NCI-H2107 (cell line): ENCODE measurements at places on chromosomes 3 and 15.

DNA sequence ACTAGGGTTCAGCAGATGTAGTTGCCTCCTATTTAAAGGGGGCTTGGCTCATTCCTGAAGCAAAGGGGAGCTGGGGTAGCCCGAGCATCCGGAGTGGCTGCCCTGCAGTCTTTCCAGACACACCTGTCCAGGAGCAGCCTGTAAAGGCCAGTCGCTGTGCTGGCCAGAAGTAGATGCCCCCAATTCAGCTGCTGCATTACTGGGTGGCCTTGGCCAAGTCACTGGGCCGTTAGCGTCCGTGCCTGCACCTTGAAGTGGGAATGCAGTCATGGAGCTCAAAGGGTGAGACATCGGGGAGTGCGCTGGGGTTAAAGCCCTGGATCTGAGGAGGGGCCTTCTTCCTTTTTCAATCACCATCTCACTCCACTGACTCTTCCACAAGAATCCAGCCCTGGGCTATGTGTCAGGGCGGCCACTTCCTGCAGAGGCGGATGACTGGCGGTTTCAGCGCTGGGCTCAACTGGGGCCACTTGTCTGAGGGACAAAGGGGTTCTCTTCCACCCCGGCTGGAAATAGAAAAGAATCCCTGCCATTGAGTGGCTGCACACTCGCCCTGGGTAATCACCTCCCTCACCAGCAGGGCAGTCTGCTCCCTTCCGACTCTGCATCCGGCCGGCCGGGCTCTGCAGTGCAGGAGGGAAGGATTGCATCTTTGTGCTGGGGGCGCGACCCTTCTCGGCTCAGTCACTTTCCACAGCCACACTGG is 11.8 kb downstream of the ALDH1A3 start:
- no peak for DNase-seq

DNA sequence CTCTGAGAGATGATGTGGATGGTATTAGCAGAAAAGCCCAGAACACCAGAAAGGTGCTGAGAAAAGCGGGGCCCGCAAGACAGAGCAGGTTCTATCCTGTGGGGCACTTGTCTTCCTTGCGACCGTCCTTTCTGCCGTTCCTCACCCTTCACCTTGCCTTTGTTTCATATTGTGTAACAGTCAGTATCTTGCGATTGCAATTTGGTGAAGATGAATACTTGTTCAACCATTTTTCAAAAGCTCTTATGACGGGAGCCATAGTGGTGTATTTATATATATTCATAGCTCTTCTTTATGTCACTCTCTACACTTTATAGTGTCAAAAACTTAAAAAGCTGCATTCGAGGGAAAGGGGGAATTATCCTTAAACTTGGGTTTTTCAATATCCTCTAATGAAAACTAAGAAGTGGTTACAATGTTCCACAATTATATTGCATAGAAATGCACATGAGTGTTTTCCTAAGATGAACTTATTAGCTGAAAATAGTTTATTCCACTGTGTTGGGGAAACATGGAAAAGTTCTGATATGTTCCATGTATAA is 797 bp downstream of the MAP3K13 start:
- DNase-seq: peak; percentile 74

DNA sequence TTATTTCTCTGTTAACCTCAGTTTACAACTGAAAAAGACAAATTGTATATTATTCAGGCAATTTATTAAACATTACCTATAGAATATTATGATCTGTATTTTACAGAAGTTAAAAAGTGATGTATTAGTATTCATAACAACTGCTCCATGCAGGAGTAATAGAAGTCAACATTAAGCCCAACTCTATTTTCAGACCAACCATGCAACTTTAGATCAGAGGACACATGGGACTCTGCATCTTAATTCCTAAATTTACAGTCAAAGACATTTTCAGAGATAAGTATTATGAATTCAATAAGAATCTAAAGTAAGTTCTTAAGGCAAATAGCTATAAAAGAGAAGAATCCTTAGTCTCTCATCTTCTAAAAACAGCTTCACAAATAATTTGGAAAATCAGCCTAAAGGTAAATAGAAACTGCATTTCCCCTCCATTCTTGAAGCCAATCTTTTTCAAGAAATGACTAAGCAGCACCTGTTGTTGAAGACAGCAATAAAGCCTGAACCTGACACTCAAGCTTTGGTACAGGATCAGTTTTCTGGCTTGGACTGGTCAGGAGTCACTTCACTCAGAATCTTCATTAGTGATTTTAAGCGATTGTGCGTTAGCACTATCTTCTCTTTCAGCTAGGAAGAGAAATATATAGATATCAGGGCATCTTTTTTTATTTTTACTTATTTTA is 23.0 kb downstream of the OIP5 start:
- no peak for DNase-seq

DNA sequence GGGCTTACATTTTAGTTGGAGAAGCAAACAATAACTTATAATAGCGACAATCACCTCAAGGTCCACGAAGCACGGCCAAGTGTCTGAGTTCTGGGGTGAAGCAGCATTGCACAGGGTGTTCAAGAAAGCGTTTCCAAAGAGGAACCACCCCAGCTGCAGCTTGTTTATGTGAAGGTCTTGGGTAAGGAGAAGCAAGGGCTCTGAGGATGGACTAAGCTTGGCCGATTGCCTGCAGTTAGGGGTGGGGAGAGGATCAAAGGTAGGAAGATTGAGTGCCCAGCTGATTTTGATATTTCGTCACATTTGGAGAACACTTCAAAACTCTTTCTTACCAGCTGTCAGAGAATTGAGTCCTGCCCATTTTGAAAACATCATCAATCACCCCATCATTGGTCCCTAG is 321.6 kb upstream of the DNAJC19 start:
- DNase-seq: no peak

- DNase-seq: no peak
Observed at GRCh38 chr15:19988094-19988660, 553.4 kb downstream of the GOLGA6L6 start.

GRCh38 chr3:49916686-49917085 is 12.9 kb downstream of the MON1A start:
- DNase-seq: no peak

DNA sequence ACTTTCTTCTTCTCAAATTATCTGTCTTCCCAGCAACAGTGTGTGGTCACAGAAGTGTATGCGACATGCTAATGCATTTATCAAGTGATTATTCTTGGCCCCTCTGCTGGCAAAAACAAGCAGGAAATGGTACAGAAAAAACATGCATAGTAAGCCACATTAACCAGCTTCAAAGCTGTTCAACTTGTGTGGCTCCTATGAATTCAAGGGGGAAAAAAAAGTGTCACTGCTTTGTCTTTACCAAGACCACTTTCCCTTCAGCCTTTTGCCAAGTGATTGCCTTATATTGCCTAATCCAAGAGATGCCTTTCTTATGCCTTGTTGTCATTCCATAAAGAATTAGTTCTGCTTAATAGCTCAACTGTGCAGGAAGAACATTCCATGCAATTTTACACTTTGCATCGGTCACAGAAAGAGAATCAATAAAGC is 39.1 kb downstream of the PRTG start:
- DNase-seq: no peak

GRCh38 chr3:79809106-79809505 is 41.3 kb upstream of the ROBO1 start:
- DNase-seq: no peak

DNA sequence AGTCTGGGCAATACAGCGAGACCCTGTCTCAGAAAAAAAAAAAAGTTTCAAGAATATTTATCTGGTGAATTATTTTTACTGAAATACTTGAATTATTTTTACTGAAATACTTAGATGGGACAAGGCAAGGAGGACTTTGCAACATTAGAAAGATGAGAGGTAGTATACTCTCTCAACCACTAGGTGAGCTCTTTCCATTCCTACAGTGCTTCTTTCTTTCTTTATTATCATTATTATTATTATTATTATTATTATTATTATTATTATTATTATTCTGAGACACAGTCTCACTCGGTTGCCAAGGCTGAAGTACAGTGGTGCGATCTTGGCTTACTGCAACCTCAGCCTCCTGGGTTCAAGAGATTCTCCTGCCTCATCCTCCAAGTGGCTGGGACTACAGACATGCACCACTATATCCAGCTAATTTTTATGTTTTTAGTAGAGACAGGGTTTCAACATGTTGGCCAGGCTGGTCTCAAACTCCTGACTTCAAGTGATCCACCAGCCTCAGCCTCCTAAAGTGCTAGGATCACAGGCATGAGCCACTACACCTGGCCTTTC is 468.8 kb downstream of the MAGI1 start:
- no peak for DNase-seq

DNA sequence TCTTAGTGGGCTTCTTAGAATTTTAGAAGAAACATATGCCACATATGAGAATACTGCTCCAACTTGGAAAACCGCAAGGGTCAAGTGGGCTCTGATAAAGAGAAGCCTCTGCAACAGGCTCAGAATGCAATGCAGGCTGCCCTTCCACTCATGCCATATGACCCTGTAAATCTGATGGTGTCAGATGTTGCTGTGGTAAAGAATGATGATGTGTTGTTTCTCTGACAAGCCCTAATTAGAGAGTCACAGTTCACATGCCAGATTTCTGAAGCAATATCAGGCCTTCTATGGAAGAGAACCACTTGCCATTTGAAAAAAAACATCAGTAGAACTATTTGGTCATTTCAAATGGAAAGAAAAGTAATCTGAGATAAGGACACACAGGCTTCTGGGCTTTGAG is 749.6 kb downstream of the AGBL1 start:
- DNase-seq: no peak

DNA sequence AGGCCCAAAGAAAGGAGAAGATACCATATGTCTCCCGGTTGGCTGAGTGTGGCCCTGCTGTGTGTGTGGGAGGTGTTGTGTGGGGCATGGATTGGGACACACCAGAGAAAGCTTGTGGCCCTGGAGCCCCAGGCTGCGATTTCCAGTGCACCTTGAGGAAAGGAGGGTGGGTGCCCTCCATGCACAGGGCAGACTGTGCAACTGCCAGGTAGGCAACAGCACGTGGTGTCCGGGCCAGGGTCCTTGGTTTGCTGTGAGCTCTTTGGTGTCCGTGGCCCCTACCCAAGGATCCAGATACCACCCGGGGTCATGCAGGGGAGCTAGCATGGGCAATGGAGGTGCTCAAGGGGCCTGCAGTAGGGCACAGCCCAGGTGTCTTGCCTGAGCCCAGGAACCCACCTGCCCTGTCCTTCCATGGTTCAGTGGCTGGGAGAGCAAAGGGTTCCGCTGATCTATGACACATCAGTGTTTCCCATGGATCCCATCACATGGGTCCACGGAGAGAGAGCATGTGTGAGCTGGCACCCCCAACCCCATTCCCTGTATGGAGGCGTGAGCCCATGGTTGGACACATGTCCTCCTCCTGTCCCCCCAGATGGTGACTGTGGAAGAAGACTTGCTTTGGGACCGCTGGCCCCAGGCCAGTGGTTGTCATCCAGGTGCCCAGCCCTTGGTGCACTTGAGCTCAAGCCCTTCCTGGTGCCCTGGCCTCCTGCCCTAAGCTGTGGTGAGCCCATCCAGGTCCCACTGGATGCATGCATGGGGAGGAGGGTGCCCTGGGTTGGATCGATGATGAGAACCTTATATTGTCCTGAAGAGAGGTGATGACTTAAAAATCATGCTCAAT is 223.4 kb downstream of the SNRPN start:
- DNase-seq: no peak

DNA sequence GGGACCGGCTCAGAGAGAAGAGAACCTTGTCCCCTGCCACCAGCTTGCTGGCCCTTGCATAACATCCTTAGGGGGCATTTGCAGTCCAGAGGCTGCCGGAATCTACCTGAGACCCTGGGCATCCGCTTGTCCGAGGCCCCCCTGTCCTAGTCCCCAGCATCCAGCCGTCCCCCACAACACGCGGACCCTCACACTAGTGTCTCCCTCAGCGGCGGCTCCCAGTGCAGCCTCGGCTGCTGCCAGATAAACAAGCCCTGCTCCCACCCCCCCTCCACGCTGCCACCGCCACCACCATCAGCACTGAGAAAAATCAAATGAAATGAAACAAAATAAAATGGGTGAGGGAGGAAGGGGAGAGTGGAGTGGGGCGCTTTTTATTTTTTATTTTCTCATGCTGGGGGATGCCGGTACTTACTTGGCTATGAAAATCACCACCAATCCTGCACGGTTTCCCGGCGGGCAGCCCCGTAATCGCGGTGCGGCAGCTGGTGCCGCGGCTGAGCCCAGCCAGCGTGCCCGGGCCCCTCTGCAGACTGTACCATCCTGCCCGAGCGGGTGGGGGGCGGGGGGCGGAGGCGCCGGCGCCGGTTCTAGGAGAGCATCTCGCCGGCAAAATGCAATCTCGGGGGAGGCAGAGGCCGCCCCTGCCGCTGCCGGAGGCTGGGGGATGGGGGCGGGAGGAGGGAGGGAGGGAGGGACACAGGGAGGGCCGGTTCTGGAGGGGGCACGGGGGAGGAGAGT is at the start of gene ATP2B2:
Gene ATP2B2 (minus strand): TSS at position 537 of the 741 bp plus-strand sequence. CDS start 56,043 bp downstream, outside the sequence.
- no peak for DNase-seq

- DNase-seq: peak; percentile 18
Observed at GRCh38 chr3:140342668-140343067, 335.2 kb upstream of the TRIM42 start.

DNA sequence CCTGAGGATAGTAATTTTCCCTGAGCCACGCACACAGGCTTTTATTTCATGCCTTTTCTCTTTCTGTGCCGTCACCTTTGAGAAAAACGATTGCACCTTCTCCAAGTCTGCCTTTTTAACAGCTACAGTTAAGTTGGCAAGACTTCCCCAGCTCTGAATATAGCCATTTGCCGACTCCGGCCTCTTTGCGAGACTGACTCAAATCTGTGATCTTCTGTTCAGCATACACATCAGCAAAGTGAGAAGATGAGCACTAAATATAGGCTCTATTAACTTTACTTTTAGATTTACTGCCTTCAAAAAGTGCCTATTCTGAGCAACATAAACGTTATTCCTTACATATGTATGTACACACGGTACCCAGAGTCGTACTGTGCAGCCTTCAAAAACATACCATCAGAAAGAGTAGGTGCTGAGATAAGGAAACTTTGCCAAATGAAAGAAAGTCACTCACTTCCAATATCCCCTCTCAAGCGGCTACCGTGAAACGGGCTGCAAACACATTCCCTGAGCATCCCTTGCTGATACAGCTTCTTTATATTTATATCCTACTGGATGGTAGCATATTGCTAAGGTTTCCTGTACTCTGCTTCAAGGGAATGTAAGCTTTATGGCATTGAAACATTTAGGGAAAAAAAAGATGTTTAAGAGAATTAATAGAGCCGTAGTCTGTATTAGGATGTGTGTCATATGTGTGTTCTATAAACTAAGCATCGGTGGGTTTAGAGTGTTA is 283.3 kb upstream of the TPRG1 start:
- no peak for DNase-seq
